GOT3 (cell line): ENCODE measurements at places on chromosomes 12 and 14.
A peak's percentile ranks its signal among the peaks of the same experiment; 100 is the strongest.

DNA sequence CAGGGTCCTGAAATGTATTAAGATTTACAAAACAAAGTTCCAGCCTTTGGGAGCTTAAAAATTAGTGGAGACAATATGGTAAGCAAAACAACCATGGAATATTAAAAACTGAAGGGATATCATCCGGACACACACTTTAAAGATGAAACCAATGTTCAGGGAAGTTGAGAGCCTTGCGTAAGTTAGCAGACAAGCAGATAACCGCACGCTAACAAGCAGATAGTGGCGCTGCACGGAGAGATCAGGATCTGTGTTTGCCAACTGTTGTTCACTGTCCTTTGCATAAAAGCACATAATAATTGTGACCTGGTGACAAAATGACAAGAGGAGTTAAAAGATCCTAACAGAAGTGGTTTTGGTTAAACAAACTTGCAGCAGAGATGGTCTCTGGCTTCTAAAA, 14.3 kb upstream of the TMEM229B start:
- DNase-seq, result no peak

DNA sequence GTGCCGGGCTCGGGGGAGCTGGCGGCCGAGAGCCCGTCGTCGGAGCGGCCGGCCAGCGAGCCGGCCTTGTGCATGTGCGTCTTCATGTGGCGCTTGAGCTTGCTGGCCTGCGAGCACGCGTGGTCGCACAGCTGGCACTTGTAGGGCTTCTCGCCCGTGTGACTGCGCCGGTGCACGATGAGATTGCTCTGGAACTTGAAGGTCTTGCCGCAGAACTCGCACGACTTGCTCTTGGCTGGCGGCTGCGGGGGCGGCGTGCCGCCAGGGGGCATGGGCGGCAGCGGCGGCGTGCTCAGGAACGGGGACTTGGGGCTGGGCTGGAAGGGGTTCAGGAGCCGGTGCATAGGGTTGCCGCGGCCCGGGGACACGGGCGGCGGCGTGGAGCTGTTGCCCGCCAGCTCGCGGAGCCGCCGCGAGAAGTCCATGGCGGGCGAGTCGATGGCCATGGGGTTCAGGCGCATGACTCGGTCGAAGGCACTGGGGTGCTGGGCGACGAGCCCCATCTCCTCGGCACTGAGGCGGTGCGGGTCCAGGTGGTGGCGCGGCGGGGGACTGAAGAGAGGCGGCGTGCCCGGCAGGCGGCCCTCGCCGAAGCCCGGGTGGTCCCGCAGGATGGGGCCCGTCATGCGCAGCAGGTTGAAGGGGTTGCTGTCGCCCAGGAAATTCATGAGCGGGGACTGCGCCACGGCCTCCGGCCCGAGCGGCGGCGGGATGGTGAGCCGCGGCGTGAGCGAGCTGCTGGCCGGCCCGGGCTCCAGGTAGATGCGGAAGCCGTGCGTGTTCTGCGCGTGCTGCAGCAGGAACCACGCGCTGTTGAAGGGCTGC, 96.5 kb downstream of the BCL11B start:
- DNase-seq, result no peak

GRCh38 chr12:116808113-116809105, 70.3 kb downstream of the RNFT2 start:
- no peak for DNase-seq

GRCh38 chr14:85599939-85600338, 70.0 kb downstream of the FLRT2 start:
- DNase-seq, result no peak

- no peak for DNase-seq
Measured at GRCh38 chr14:92004062-92004461, 35.8 kb downstream of the TRIP11 start.

- DNase-seq, result no peak
Measured at GRCh38 chr12:113462998-113463745, 8.5 kb downstream of the LHX5 start.

DNA sequence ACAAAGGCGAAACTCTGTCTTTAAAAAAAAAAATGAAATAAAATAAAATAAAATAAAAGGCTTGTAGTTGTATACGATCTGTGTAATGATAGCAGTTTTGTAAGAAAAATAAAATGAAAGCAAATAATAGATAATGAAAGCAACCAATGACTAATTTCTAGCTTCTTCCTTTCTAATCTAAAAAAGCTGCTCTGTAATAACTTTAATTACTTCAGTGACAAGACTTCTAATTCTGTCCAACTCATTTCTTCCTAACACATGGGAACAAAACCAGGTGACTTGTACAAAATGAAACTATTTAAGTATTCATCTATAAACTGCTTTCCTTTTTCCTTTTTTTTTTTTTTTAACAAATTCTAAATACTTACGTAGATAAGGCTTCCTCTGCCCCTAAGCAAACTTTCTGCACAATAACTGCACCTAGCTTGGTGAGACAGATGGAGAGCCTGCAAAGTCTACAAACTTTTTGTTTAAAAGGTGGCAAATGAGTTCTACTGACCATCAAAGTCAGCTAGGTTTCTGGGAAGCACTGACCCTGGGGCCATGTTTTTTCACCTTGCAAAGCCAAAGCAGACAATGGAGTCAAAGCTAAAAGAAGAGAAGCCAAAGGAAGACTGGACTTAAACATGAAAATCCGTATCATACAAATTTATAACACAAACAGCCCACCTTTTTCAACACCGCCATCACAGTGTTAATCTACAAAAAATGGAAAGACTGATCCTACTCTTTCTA, 28.2 kb downstream of the DENND5B start:
- DNase-seq, result no peak

DNA sequence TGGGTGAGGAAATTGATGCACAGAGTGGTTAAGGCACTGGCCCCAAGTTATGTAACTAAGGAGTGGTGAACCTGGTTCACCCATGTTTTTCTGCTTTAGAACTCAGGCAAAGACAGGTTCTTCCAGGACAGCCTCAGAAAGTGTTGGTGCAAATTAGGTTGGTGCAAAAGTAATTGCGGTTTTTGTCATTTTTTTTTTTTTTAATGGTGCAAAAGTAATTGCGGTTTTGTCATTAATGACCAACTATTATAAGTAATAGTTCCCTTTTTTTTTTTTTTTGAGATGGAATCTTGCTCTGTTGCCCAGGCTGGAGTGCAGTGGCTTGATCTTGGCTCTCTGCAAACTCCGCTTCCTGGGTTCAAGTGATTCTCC, 5.2 kb upstream of the SSH1 start:
- no peak for DNase-seq

DNA sequence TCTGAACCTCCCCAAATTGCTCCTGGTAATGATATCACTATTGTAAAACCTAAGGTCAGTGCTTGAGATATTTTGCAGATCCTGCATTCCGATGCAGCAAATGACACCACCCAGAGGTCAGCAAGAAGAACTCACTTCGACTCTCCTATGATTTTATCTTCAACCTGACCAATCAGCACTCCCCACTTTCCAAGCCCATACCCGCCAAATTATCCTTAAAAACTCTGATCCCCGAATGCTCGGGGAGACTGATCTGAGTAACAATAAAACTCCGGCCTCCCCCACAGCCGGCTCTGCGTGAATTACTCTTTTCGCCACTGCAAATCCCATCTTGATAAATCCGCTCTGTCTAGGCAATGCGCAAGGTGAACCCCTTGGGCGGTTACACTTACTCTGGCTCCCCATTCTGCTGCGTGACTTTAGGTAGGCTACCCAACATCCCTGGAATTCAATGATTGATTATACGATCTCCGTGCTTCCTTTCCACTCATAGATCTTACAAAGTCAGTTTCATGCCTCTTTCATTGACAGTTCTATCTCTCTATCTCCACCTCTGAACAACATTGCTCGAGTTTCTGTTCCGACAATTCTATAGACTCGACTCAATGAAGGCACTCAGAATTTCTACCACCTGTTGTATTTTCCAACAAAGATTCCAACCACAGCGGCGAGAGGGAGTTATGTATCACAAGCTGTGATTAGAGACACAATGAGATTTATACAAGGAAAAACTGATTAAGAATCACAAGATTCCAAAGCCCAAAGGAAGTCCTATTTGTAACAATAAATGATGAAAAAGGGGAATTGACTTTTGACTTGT, 939 bp downstream of the NPC2 start:
- no peak for DNase-seq

DNA sequence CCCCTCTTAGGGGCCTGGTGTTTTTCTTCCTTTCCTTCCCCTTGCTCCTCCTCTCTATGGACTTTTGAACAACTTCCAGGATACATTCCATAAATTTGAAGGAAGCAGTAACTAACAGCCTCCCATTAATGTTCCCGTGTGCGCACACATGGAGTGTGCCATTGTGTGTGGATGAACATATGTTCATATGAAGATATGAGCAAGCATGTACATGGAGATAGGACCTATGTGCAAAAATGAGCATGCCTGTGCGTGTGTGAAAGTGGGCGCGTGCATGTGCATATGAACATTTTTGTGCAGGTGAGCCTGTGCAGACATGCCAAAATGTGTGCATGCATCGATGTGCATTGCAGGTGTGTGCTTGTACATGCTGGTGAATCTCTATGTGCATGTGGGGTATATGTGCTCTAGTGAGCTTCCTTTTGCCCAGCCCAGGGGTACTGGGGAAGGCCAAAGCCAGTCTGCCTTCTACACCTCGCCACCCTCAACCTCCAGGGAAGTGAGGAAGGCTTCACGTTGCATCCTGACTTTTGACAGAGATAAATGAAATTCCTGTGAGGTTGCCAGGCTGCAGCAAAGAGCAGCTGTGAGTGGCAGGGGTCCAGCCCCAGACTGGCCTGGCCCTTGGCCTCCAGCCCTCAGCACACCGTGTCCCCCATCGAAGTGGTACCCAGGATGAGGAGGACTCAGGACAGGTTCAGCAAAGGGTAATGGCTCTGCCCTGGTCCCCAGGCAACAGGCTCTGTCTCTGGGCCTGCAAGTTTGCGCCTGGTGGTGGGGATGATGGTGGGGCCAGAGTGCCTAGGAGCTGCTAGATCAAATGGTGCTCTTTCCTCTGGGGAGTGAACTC, 21.1 kb upstream of the PGF start:
- DNase-seq, result no peak

GRCh38 chr14:81673930-81674329, 140.3 kb upstream of the SEL1L start:
- no peak for DNase-seq

DNA sequence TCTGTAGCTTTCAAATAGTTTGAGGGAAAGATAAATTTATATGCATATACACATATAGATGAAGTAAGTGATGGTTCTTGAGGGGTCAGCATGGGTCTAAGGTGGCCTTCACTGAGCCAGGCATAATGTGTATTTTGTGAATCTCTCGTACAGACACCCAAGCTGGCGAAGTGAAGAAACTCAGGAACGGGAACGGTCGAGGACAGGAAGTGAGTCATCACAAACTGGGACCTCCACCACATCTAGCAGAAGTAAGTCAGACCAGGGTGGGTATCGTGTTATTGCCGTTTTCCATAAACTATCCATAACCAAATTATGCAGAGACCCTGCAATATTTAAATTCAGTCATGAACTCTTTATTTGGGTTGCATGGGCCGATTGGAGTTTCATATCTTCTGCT, 15.4 kb upstream of the TNS2 start:
- DNase-seq, result no peak

GRCh38 chr12:23757541-23757962, 191.9 kb downstream of the SOX5 start:
- DNase-seq, result no peak

DNA sequence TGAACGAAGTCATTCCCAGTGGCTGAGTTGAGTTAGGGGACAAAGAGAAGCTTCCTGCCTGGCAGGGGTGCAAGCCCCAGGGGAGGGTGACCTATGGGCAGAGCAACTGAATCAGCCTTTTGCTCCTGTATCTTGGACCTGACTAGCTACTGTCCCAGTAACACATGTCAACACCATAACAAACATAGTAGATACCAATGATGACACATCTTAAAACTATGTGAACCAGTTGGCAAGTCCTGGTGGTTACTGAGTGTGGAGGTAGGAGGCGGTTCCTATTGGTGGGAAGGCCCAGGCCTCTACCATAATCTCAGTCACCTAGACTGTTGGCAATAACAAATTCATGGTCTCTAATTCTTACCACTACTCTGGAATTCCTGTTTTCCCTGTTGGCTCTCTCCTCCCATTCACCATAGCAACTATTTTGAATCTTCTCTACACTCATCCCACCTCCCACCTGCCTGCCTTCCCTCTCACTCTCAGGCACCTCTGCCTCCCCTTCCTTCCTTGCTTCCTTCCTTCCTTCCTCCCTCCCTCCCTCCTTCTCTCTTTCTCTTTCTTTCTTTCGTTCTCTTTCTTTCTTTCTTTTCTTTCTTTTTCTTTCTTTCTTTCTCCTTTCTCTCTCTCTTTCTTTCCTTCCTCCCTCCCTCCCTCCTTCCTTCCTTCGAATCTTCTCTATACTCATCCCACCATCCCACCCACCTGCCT, 8.1 kb upstream of the P2RX7 start:
- DNase-seq, result peak; percentile 30

DNA sequence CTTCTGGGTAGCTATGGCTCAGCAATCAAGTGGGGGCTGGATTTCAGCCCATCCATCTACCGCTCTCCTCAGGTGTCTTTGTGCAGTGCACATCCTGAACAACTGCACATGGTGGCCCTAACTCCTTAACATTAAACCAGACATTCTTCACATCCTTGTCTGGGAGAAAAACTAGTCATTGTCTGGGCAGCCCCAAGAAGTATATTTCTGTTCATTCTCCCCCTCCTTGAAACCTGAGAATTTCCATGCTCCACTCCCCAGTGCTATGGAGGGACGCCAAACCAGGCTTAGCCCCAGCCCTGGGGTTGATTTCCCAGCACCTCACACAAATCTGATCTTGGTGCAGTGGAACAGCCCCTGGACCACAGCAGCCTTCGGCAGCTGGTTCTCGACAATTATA, 13.4 kb downstream of the MYL2 start:
- DNase-seq, result no peak

GRCh38 chr12:77736219-77736965, 94.3 kb upstream of the NAV3 start:
- DNase-seq, result no peak

DNA sequence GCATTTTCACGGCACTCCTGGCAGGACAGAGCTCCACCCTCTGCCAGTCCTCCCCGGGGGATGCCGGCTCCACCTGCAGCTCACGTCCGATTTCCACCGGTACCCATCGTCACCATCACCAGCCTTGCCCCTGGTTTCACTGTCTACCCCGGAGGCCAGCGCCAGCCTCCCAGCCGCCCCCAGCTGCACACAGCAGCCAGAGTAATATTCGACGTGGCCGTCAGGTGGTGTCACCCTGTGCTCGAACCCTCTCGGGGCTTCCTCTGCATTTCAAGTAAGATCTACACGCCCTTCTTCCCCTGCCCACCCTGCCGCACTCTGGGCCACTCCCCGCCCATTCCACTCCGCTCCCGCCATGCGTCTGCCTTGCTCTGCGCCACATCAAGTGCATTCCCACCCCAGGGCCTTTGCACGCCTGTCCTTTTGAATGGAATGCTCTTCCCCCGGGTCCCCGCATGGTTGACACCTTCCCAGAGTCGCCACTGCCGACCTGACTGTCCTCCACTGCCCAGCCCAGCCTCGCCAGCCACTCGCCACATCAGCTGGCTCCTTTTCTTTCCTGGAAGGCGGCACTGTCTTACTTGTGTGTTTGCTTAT, 80.3 kb downstream of the ADGRD1 start:
- no peak for DNase-seq

DNA sequence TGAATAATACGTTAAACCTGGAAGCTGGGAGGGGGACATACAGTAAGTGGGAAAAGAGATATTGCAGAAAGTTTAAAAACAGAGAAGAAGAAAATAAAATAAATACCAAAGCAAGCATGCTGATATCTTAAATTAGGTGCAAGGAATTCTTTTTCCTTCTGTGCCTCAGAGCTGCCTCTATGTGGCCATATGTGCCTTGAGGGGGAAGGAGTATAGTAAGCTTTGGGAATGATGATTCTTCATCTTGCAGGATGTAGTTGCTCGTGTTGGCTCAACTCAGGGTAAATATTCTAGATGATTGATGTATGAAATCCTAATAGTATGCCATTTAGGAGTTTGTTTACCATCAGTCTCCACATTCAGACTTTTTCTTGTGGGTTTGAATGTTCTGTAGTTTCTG, 251.4 kb downstream of the RGS6 start:
- no peak for DNase-seq
